NCI-H526 (cell line): ENCODE measurements at places on chromosomes 5 and 9.

DNA sequence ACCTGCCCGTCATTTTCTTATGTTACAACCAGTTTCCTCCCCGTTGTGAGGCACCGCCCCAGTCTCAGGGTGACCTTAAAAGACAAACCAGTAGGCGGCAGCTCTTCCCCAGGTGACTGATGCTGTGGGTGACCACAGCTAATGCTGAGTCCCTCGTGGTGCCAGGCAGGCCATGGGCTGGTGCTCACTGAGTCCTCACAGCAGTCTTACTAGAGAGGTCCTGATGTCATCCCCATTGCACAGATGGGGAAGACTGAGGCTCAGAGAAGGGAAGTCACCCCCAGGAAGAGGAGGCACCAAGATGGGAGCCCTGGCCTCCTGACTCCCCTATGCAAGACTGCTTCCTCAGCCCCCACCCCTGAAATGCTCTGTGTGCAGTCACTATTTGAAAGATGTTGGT lies 978 bp downstream of the CFAP157 start:
- peak; percentile 32 for DNase-seq

- peak; percentile 66 for DNase-seq
Observed at GRCh38 chr5:72951671-72952468, 4.0 kb upstream of the FCHO2 start.

GRCh38 chr9:126499005-126499910 lies 114.5 kb upstream of the LMX1B start:
- DNase-seq: no peak

DNA sequence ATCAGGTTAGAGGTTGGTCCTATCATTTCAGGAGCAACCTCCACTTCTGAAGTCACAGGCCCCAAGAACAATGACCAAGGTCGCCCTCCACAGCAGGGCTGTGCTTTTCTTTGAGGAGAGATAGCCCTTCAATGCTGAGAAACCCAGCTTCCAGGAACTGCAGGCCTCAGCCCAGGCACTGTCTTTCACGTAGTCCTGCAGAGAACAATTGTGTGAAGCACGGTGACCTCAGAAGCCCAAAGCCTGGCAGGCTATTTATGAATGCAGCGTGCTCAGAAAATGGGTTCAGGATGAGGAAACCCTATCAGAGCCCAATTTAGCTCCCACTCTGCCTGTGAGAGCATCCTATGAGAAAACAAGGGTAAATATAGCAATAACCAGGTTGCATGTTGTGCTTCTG lies 388.3 kb downstream of the PLK2 start:
- no peak for DNase-seq

DNA sequence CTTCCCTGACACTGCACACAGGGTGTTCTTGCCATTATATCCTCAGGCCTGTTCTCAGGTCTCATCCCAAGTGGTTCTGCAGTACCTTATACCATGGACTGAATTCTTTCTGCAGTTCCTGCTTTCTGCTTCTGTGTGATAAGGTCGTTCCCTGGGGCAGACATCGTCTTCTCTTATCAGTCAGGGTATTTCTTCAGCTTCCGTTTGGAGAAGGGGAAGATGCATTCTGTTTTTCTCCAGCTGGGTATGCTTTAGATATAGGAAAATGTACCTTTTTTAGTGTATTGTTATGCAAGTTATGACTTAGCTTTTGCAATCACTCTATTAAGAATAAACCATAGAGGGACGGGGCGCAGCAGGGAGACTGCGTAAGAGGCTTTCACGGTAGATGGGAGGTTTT lies 31.1 kb downstream of the RALGPS1 start:
- DNase-seq: no peak

GRCh38 chr9:87713988-87714330 lies 12.0 kb upstream of the CTSL start:
- no peak for DNase-seq

GRCh38 chr5:87541676-87542075 lies 128.9 kb upstream of the CCNH start:
- peak; percentile 48 for DNase-seq

GRCh38 chr5:92800365-92800764 lies 780.7 kb downstream of the NR2F1-AS1 start:
- no peak for DNase-seq

- DNase-seq: no peak
Observed at GRCh38 chr9:86782831-86783230, 164.5 kb downstream of the GAS1 start.

DNA sequence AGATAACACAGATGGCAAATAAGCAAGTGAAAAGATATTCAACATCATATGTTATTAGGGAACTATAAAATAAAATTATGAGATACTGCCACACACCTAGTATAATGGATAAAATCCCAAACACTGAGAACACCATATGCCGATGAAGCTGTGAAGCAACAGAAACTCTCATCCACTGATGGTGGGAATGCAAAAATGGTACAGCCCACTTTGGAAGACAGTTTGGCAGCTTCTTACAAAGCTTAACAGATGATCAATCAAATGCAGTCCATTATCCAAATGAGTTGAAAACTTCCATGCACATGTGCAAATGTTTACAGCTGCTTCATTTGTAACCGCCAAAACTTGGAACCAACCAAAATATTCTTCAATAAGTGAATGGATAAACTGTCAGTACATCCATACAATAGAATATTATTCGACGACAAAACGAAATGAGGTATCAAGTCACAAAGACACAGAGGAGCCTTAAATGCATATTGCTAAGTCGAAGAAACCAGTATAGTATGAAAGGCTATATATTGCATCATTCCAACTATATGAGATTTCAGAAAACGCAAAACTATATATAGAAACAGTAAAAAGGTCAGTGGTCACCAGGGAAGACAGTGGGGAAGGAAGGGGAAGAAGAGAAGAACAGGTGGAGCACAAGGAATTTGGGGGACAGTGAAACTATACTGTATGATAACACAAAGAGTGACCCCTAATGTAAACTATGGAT lies 14.9 kb downstream of the PFDN1 start:
- DNase-seq: peak; percentile 98

DNA sequence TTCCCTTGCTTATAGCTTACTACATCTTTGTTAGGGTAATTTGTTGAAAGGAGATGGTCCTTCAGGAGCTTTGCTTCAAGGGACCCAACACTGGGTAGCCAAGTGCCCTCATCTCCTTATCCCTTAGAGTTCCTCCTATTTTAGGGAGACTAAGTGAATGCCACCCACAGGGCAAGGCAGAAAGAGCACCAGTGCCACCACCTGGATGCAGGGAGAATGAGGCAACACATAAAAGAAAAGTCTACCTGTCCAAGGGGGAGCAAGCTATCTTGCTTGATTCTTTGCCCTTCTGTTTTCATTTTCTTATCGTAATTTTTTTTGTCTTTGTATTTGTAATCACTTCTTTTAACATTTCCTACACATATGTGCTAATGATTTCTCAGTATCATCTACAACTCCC lies 205.5 kb downstream of the NPR3 start:
- peak; percentile 34 for DNase-seq

GRCh38 chr9:130034570-130034969 lies 8.4 kb downstream of the FNBP1 start:
- no peak for DNase-seq

DNA sequence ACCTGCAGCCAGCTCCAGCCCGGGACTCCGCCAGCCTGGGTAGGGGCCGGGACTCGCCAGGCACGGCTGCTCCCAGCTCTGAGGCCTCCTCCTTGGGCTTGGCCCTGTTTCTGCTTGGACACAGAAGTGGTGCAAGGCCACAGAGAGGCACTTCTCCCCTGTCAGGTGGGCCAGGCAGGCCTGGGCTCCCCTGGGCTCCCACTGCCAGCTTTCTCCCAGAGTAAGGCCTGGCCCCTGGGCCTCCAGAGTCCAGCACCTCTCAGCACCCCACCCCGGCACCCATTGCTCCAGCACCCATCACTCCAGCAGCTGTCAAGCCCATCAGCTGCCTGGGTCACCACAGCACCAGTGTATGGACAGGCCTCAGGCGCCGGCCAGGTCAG lies 71.1 kb upstream of the LRRTM2 start:
- peak; percentile 36 for DNase-seq

DNA sequence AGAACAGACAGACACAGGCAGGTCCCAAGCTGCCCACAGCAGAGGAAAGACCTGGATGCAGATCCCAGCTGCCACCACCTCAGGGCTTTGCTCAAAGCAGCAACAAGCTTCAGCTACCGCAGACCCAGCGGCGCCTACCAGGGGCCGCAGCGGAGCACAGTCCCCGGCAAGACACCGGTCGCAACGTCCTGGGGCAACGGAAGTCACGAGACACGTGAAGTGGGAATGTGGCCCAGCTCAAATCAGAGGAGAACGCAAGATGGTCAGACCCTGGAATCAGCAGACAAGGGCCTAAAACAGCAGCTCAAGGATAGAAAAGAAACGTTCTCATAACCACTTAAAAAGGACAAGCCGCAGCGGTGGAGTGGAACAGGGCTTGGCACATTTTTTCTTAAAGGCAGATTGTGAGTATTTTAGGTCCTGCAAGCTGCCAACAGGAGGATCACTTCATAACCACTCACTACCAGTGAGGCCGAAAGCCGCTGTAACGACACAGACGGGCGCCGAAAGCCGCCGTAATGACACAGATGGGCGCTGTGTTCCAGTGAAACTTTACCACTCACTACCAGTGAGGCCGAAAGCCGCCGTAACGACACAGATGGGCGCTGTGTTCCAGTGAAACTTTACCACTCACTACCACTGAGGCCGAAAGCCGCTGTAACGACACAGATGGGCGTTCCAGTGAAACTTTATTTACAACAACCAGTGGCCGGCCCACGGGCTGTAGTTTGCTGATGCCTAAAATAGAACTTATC lies 21.7 kb downstream of the SLC9A3 start:
- DNase-seq: peak; percentile 20

DNA sequence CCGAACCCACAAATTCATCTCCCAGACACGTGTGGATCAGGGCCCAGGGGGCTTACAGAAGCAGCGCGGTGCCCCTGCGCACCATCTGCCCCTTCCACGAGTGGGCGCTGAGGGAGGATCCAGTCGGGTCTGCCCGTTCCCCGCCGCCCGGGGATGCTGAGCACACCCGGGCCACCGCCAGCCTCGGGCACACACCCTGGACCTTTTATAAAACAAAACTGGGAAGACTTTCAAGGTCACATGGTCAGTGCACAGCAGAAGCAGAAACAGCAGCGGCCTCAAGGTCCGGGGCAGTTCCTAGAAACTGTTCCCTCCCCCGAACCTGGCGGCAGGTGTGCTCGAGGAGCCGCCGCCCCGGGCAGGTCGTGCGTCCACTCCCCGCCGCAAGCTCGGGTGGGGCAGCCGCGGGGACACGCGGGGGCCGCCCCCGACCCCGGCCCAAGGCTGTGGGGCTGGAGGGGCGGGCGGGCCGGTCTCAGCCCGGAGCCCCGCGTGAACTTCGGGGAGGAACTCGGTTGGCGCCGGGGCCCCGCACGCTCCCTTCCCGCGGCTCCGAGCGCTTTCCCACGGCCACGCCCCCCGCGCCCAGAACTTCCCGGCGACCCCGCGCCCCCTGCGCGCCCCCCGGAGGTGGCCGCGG lies 633 bp upstream of the PPP1R26 start:
- DNase-seq: no peak
